ENCODE measurements at places on chromosomes 2 and 18. TPM values are rescaled to one million over a fixed set of nuclear protein-coding genes. Genes with fewer than 3 reads are reported as not detected.

Gene AOX1
- 86.3 TPM for total RNA-seq

Gene SNORC
- 1.2 TPM for total RNA-seq

Gene C1QL2
- total RNA-seq: not detected

Gene APCDD1
- total RNA-seq: not detected

Gene MOGAT1
- not detected for total RNA-seq

Gene CYP1B1
- 4.0 TPM for total RNA-seq

Gene PDE1A
- 20.0 TPM for total RNA-seq

Gene ANKRD30BL
- not detected for total RNA-seq

Gene TMEM37
- not detected for total RNA-seq

Gene NPHP1
- total RNA-seq: 5.6 TPM

Gene SERPINB3
- total RNA-seq: not detected

Gene HAAO
- 0.25 TPM for total RNA-seq

Gene RAX
- total RNA-seq: not detected

Gene CHRND
- not detected for total RNA-seq

Gene TTC27
- total RNA-seq: 29.7 TPM

Gene PLB1
- 3.1 TPM for total RNA-seq

Gene ALLC
- not detected for total RNA-seq

Gene FAHD2B
- total RNA-seq: 11.6 TPM

Gene KIAA2012
- total RNA-seq: not detected

Gene POTEJ
- total RNA-seq: not detected

Gene MRPL19
- 54.5 TPM for total RNA-seq

Gene SOX11
- 0.66 TPM for total RNA-seq

Gene LYG1
- 0.22 TPM for total RNA-seq

Gene LCT
- under 0.01 TPM for total RNA-seq

Gene KRTCAP3
- not detected for total RNA-seq

Gene NYAP2
- total RNA-seq: not detected

Gene ACOXL
- total RNA-seq: not detected

Gene LRRTM1
- total RNA-seq: 0.44 TPM

Gene SEC11C
- total RNA-seq: 22.6 TPM

Gene HYCC2
- 9.4 TPM for total RNA-seq

Gene G6PC2
- not detected for total RNA-seq

Gene ALPI
- total RNA-seq: not detected

Gene CYS1
- 1.5 TPM for total RNA-seq

Gene STPG4
- 0.12 TPM for total RNA-seq

Gene ANKRD29
- total RNA-seq: 2.3 TPM

Gene LIPG
- 29.7 TPM for total RNA-seq

Gene SERPINB4
- total RNA-seq: not detected

Gene ADCYAP1
- not detected for total RNA-seq

Gene DNAH6
- 0.12 TPM for total RNA-seq

Gene ATP8B1
- total RNA-seq: 46.1 TPM

Gene TCF23
- not detected for total RNA-seq

Gene FOXD4L1
- 0.12 TPM for total RNA-seq

Gene CNDP1
- total RNA-seq: not detected

Gene PLEK
- total RNA-seq: under 0.01 TPM

Gene VIL1
- 0.12 TPM for total RNA-seq

Gene DCDC2C
- total RNA-seq: not detected

Gene SLC16A14
- total RNA-seq: 2.2 TPM

Gene CNNM3
- 5.8 TPM for total RNA-seq

Gene ALPG
- total RNA-seq: not detected

Gene FOSL2
- 33.3 TPM for total RNA-seq

Gene CFC1
- not detected for total RNA-seq

Gene LINC00305
- not detected for total RNA-seq

Gene CAPN14
- 0.12 TPM for total RNA-seq

Gene VWA3B
- total RNA-seq: not detected

Gene RNU2-63P
- total RNA-seq: not detected

Gene TOGARAM2
- 0.11 TPM for total RNA-seq

Gene C2orf92
- total RNA-seq: 2.5 TPM

Gene THSD7B
- total RNA-seq: under 0.01 TPM

All from uterine smooth muscle cell (primary cell).